Anterior cingulate cortex (tissue), 58 donors: ENCODE measurements at places on chromosomes 11 and 22.

DNA sequence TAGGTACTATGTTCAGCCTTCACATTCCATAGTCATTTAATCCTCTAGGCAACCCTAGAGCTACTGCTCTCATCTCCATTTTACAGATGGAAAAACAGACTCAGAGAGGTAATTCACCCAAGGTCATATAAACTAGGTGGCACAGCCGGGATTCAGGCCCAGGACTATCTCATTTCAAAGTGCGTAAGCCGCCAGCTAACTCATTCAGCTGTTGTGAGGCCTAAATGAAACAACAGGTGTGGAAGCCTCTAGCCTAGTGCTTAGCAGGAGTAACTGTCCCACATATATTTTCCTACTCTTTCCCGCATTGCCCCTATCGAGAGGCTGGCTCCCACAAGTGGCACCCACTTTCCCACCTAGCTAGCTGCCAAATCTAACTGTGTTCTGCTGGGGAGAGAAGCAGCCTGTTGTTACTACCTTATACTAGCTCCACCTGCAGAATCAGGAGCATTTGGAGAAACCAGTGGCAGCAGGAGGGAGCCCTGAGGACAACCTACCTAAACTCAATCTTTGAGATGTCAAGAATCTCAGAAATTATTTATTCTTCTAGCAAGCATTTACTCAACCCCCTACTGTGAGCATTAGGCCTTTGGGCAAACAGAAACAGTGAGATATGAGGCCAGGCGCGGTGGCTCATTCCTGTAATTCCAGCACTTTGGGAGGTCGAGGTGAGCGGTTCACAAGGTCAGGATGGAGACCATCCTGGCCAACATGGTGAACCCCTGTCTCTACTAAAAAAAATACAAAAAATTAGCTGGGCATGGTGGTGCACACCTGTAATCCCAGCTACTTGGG, 20.9 kb downstream of the PRG3 start:
- DNase-seq: no peak

GRCh38 chr11:44453871-44454270, 111.6 kb upstream of the CD82 start:
- DNase-seq: no peak

GRCh38 chr11:34512840-34513681, 533 bp downstream of the ELF5 start:
- peak; percentile 32 for DNase-seq

DNA sequence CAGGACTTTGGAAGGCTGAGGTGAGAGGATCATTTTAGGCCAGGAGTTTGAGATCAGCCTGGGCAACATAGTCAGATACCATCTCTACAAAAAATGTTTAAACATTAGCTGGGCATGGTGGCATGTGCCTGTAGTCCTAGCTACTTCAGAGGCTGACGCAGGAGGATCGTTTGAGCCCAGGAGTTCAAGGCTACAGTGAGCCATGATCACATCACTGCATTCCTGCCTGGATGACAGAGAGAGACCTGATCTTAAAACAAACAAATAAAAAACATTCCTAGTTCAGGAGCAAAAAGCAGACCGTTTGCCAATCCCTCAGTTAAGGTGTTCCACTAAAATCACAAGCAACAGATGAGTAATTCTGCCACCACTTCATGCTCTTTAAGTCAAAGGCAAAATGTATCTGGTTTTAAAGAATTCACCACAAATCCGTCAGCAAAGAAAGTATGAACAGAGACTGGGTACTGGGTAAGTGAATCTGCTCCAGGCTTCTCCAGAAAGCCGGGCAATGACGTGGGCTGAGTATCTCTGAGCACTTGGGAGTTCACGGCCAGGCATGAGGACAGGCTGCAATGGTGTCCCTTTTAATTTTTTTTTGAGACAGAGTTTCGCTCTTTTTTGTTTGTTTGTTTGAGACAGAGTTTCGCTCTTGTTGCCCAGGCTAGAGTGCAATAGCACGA, 19.5 kb downstream of the CLTCL1 start:
- no peak for DNase-seq

GRCh38 chr11:34332524-34332923, 25.3 kb downstream of the ABTB2 start:
- DNase-seq: no peak

- DNase-seq: no peak
These were observed 57.2 kb downstream of the SBF2 start for GRCh38 chr11:10236840-10237239.

GRCh38 chr11:2711161-2711560, 11.4 kb upstream of the KCNQ1OT1 start:
- DNase-seq: no peak

- no peak for DNase-seq
These were observed 222.9 kb downstream of the NTM start for GRCh38 chr11:131593301-131593700.
